ENCODE measurements at places on chromosomes 6 and 20. TPM values are rescaled to one million over a fixed set of nuclear protein-coding genes. Genes with fewer than 3 reads are reported as not detected.

NT5E gene
- total RNA-seq = 1.2 TPM

ADAT2 gene
- 20.8 TPM for total RNA-seq

RSPH9 gene
- total RNA-seq = 0.09 TPM

DNA sequence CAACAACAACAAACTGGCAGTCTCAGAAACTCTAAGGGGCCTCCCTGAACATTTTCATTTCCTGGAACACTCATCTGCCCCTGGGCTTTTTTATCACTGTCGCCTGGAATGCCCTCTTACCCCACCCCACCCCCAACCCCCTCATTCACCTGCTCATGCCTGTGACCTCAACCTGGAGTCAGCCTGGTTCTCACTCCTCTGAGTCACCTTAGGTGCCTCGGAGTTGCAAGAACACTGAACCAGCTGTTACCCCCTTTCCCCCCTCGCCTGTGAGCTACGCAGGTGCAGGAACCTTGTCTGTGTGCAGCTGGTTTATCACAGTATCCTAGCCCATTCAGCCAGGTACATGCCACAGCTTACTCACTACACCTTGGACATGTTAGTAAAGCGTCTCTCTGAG is 12.8 kb upstream of the SNAI1 start:
- no peak for ATAC-seq

- peak; percentile 36 for ATAC-seq
These were observed 1.9 kb upstream of the ELOVL4 start for GRCh38 chr6:79949233-79949632.

DNA sequence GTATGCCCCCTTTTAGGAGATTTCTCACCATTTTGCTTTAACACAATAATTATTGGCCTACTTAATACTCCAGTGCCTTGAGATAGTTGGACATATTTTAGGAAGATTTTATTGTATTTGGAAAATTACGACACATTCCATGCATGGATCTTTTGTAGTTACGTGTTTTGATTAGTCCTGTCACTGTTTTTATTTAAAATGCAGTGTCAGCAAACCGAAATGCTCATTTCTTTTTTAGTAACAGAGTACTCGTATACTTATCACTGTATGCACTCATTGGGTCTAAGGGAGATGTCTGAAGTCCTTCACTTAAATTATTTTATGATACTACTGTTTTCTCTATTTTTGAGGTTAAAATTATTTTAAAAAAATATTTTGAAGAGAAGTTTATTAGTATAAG is 153.8 kb downstream of the QKI start:
- ATAC-seq = no peak

- peak; percentile 23 for ATAC-seq
These were observed 621 bp downstream of the GPR63 start for GRCh38 chr6:96836631-96837080.

DNA sequence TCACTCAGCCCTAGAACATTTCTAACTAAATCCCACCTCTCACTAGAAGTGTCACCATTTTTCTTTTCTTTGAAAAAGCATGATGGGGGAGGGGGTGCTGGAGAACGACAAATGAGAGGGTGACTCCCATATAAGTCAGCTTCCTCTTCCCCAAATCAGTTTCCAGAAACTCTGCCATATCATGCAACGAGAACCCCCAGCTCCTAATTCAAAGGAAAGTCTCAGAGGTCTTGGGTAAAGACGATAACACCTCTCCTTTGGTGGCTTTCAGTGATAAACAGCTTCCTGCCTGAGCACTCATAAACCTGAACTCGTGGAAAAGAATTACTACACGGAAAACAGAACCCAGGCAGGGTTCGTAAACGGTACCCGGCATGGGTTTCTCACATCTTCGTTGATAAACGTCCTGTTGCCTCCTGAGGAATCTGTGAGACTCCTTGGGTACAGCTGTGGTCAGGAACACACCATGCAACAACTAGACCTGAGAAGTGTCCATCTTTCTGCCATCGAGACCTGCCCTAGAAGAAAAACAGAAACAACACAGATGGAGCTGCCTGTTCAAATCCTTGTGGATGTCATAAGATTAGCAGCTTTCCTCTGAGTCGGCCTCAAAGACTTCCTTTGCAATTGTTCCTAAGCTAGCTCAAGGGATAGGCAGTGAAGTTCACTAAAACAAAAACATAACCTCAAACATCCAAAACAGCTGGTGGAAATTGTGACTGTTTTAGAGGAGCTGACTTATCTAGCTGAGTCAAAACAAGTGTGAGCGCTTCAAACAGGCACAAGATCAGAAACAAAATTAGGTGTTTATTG is 185.8 kb upstream of the PRDM1 start:
- peak; percentile 66 for ATAC-seq

DNA sequence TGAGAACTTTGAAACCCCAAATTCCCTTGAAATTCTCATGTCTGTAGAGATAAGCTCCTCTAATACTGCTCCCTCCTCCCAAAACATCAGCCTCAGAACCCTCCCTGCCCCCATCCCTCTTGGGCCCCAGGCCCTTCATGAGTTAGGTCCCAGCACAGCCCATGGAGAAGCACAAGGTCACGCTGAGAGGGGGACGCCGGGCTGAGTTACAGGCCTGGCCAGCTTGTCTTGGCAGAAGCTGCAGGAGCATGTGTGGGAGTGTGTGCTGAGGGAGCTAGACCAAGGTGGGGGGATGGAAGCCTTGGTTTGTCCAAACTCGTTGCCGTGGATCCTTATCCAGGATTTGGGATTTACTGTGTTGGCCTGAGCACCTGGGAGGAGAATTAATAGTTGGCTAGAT is 8.5 kb upstream of the PTCRA start:
- no peak for ATAC-seq

DNA sequence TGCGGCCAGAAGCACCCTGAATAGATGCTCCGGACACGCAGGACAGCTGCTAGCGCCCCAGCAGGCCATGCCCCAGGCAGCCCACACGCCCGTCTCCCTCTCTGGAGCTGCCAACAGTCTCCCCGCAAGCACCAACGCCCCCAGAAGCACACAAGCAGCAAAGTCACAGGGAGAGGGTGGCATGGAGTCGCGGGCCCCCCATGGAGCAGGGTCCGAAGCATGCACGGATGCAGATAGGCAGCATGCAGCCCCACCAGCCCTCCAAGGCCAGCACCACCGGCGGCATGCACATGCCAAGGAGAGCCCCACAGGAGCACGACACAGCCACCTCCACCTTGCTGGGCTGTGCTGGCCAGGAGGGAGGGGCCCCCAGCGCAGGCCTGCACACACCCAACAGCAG is 53.8 kb downstream of the KCNQ2 start:
- ATAC-seq = no peak

DNA sequence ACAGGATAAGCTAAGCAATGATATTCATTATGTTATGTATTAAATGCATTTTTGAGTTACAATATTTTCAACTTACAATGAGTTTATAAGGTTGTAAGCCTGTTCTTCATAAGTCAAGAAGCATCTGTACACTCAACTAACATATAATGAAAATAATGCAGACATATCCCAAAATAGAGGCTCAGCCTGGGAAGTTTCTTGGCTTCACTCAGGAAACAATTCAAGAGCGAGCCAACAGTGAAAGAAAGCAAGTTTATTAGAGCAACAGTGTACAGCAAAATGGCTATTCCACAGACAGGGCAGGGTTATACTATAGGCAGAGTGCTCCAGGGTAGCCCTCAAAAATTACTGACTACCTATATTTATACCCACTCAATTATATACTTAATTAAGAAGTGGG is 1581.8 kb downstream of the HACE1 start:
- ATAC-seq = no peak

- ATAC-seq = peak; percentile 53
These were observed at the start of gene PHF10 for GRCh38 chr6:169724494-169725124. Gene PHF10, minus strand, starts transcription at chr6:169724500. Its CDS starts 569 bp downstream, at chr6:169723931.

- peak; percentile 56 for ATAC-seq
These were observed 84.3 kb upstream of the TMEM181 start for GRCh38 chr6:158475344-158476302.

GRCh38 chr6:51972659-51973058 is 114.8 kb downstream of the PKHD1 start:
- no peak for ATAC-seq

DNA sequence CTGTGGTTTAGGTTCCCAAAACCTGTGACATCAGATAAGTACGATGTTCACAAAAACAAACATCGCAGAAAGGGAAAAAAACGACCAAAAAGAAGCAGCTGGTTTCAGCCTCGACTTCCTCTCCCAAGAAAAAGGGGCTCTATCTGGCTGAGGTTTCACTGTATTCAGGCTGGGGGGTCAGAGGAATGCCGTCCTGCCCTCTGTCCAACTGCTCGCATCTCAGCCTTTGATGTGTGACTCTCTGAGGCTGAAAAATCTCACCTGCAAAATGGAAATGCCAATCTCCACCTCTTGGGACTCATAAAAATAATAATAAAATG is 123.6 kb upstream of the PTPN1 start:
- ATAC-seq = no peak

DNA sequence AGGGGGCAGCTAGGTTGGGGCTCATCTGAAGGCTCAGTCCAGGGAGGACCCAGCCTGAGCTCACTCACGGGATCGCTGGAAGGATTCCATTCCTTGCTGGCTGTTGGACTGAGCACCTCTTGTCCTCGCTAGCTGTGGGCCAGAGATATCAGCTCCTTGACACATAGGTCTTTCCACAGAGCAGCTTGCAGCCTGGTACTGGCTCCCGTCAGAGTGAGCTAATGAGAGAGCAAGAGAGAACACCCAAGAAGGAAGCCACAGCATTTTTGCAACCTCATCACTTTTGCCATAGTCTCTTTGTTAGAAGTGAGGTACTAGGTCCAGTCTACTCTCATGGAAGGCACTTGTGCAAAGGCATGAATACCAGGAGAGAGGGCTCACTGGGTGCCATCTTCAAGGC is 179.9 kb downstream of the CDC5L start:
- no peak for ATAC-seq

DNA sequence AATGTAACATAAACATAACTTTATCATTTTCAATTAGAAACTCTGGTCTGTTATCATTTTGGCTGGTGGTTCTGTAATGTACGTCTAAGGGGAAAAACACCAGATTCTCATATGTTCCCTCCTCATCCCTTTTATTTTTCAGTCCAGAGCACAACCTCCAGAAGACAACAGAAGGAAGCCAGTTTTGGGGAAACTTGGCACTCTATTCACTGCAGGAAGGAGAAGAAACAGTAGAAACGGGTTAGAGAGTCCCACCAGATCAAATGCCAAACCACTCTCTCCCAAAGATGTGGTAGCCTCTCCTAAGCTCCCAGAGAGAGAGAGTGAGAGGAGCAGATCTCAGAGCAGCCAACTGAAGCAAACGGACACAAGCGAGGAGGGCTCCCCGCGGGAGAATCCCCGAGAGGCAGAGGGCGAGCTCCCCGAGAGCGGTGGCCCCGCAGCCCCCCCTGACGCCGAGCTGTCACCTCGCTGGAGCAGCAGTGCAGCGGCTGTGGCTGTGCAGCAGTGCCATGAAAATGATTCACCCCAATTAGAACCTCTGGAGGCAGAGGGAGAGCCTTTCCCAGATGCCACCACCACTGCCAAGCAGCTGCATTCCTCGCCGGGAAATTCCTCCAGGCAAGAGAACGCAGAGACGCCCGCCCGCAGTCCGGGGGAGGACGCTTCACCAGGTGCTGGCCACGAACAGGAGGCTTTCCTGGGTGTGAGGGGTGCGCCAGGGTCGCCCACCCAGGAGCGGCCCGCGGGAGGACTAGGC is 117.8 kb downstream of the RTN4IP1 start:
- ATAC-seq = peak; percentile 28

DNA sequence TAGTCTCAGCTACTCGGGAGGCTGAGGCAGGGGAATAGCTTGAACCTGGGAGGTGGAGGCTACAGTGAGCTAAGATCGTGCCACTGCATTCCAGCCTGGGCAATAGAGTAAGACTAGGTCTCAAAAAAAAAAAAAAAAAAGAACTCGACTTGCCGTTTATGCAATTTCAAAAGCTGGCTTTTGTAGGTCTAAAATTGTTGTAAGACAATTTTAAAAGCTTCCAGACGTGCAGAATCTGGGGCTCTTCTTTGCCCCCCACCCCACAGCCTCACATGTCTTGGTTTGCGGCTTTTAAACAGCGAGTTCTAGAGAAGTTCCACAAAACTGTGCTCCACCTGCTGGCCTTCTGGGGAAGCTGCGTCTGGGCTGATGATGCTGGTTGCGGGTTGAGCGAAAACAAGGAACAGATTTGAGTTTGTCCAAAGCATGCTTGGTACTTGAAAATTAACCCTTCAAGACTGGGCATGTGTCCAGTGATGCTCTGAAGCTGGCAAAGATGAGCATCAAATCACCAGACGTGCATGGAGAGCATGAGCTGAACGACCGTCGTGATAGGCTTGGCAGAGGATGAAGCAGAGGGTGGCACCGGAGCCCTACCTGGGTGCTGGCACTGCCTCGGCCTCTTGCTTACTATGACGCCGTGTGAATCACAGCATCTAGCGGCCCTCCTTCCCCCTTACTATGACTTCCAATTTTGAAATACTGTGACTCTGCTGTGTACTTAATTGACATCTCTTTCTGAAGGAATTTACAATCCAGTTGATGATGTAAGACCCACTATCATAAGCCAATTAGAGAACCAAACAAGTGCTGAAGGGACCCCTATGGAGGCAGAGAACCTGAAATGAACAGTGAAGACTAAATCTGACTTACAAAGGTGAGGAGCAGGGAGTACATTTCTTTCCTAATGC is 171.4 kb downstream of the GMPR start:
- peak; percentile 35 for ATAC-seq
